Activated T-helper 1 cell treated with anti-CD3 and anti-CD28 coated beads, Interleukin-2, amount 50 U/mL, for 16 hours (primary cell): ENCODE measurements at places on chromosomes 7 and 10.

GRCh38 chr7:26857506-26858240, 6.7 kb downstream of the SKAP2 start:
- no peak for DNase-seq

DNA sequence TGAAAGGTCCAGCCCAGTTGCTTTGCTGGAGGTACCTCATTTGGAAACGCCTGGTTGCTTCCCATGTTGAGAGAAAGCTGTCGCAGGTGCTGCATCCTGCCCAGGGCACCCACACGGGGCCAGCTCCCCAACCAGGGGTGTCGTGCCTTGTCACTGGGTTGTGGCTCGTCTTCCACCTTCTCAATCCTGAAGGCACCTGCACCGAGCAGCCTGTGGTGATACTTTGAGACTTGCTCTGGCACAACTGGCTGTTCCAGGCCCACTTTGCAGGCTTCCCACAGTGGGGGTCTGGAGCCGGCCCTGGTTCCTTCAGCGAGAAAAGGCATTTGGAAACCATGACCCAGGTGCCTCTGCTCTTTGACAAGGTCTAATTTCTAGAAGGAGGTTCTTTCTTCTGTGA, 197.3 kb upstream of the PPP2R2D start:
- no peak for DNase-seq

DNA sequence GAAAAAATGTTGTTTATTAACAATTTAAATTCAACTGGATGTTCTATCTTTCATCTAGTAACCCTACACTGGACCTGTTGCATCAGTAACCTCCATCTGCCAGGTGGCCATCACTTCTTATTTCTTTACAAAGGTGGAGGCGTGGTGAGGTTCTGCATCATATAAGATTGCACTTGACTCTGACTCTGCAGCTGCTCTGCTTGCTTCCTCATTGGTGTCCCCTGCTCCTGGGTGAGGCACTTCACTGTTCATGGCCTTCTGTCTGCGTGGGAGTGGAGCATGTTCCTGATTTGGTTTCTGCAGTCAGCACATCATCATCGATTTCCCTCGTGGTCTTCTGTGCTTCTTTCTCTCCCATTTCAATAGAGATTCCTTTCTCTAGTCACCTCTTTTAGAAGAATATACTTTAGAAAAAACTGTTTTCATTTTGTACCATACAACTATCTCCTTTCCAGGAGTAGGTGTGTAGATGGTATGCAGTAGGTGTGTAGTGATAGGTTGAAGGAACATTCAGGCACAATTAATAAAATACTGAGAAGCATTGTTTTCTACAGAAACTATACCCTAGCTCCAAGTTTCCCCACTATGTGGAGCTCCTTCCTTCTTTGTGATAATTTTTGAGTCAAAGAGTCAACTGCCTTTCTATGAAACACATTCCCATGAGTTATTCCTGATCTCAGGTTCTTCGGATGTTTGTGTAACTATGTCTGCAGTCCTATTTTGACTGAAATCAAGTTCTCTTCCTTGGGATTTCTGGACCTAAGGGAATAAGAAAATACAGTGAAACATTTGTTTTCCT, 231.7 kb upstream of the CNTNAP2 start:
- no peak for DNase-seq

DNA sequence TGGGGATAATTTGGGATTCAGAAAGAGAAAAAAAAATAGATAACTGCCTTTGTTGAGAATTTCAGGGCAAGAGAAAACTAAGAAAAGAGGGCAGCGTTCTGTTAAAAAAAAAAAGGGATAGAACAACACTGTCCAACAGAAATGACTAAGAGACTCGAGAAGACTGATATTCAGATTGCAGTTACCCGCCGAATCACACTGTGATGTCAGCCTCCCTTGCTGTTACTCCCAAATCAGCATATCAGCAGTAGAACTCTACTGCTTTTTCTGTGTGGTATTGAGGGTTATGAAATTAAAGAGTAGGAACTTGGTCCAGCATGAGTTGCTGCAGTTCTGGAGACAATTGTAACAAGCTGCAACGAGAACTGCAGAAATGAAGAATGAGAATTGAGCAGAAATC, 1.9 kb downstream of the GJC3 start:
- no peak for DNase-seq

DNA sequence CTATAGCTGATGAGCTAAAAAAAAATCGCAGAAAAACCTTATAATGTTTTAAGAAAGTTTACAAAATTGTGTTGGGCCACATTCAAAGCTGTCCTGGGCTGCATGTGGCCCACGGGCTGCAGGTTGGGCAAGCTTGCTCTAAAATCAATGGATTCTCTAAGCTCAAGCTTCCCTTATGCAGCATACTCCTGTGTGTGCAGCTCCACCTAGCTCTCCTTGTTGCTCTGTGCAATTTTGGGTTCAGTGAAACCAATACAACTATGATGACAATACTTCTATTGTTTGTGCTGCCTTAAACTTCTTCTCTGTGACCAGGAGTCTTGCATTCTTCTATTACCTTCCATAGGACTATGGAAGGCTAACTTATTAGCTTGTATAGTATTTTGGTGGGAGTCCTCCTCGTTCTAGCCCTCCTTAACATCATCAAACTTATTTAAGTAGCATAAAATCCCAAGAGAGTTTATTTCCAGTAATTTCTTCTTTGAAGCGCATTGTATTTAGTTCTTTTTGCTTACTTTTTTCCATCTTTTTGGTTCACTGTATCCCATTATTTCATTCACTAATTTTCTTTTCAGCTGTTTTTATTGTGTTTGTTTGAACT, 170.9 kb upstream of the SMIM30 start:
- DNase-seq: no peak

DNA sequence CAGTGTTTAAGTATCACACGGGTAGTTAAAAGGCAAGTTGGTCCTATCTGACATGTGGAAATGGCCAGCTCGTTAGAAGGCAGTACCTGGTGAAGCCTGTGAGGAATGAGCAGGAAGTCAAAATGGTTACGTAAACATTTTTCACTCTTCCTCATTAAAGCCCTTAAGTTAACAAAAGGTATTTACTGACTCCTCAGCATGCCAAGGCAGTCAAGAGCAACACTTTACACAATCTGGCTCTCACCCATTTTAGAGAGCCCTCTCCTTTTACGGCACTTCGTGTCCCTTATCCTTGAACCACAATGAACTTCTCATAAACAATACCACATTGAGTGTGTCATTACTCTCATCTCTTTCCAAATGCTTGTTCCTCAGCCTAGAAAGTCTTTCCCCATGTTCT, 11.0 kb upstream of the RSBN1L start:
- no peak for DNase-seq

DNA sequence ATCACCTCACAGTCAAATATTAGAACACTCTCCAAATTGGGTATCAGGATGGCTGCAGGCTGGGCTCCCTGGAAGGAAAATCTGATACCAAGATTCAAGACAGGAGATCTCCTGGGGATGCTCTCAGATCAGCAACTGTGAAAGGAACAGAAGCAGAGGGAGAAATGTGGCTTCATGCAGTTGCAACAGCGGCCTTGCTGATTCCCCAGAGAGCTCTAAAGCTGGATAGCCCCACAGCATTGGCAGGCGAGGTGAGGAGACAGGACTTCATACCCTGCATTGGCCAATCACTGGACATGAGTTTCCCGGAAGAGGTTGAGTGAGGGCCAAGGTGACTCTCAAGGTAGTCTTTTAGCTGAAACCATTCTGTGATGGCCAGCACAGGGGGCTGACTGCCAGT, 190.6 kb downstream of the PTPN20 start:
- no peak for DNase-seq

- DNase-seq: no peak
Measured at GRCh38 chr7:28163949-28164348, 16.6 kb downstream of the JAZF1 start.

DNA sequence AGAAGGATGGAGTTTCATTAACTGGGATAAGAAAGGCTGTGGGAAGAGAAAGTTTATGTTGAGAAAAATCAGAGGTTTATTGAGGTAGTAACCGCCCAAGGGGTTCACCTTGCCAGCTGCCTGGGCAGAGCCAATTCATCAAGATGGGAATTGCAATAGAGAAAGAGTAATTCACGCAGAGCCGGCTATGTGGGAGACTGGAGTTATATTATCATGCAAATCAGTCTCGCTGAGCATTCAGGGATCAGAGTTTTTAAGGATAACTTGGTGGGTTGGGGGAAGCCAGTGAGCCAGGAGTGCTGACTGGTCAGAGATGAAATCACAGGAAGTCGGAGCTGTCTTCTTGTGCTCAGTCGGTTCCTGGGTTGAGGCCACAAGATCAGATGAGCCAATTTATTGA, 70.6 kb downstream of the MALRD1 start:
- DNase-seq: no peak

DNA sequence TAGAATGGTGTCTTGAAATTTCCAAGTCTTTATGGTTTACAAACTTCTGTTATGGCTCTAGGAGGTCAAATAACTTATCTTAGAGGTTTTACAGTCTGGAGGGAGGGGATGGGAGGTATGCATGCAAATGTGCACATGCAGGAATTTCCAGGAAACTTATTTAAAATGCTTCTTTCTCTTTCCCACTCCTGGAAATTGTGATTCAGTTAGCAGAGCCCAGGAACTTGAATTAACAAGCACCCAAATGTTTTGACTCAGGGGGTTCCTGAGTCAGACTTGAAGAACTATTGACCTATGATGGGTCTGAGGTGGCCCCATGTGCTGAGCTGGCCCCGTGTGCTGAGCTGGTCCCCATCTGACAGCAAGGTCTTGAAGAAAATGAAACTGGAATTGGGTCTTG, 669.4 kb downstream of the INHBA start:
- DNase-seq: no peak

- no peak for DNase-seq
Measured at GRCh38 chr7:80463272-80463920, 48.5 kb downstream of the GNAT3 start.

DNA sequence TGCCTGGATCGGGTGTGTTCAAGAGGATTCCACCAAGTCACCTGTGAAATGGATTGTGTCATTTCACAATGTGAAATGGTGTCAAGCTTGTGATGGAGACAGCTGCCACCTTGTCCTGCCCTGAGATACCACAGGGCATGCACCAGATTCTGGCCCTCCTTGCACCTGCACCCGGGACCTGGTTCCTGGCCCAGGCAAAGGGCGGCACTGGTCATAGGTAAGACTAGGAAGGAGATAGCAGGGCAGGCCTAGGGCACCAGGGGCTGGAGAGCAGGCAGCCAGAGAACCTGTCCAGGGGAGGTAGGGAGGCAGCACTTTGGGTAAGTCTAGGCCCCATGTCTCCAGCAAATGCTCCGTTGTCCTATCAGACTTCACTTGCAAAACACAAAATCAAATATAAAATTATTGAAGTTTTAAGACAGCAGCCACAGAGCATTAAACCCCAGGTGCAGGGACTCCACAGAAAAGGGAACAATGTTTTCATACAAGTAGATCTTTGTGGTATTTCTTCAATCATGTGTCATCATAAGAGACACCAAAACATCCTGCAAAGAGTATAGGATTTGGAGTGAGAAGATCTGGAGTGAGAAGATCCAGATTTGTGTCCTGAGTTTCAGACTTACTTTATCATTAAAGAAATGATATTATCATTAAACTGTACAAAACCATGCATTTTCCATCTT, 22.7 kb upstream of the ZNF800 start:
- DNase-seq: no peak

- no peak for DNase-seq
Measured at GRCh38 chr7:141133646-141134045, 59.8 kb downstream of the TMEM178B start.

- DNase-seq: no peak
Measured at GRCh38 chr7:107453388-107453787, 16.5 kb upstream of the GPR22 start.

GRCh38 chr7:6162331-6162620, 110.1 kb downstream of the CYTH3 start:
- no peak for DNase-seq

DNA sequence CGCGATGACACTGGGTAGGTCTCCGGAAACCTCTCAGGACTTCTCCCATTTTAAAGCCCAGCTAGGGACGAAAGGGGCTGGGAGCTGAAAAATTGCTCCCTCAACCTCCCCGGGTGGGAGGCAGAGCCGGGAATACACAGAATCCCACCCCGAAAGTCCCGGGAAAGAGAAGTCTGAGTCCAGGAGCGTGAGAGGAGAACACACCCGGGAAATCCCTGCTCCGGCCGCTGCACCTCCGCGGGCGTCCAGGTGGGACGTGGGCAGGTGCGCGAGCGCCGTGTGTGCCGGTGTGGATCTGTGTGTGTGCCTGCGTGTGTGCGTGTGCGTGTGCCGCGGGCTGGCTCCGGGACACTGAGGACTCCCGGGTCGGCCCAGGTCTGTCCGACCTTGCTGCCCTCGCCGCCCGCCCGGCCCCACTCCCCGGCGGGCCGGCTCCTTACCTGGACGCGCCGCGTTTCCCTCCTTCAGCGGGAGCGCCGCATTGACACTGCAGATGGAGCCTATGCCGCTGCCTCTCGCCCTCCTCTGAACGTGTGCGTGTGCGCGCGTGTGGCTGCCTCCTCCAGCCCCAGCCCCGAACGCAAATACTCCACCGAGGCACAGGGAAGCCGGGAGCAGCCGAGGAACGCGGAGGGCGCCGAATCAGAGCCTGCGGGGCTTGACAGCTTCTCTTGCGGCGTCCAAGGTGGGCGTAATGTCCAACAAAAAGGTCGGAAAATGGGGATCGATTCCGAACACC, at the start of gene PLXNA4:
Gene PLXNA4 (minus strand): TSS at position 489 of the 739 bp plus-strand sequence. CDS start 67,777 bp downstream, outside the sequence.
- DNase-seq: no peak

- no peak for DNase-seq
Measured at GRCh38 chr10:101709359-101710058, 14.5 kb upstream of the FBXW4 start.

GRCh38 chr7:54354436-54354835, 187.7 kb upstream of the VSTM2A start:
- DNase-seq: no peak
